ENCODE measurements at places on chromosomes 13 and 19.

- no peak for DNase-seq
These were observed 48.3 kb downstream of the LATS2 start for GRCh38 chr13:21012841-21013681.

DNA sequence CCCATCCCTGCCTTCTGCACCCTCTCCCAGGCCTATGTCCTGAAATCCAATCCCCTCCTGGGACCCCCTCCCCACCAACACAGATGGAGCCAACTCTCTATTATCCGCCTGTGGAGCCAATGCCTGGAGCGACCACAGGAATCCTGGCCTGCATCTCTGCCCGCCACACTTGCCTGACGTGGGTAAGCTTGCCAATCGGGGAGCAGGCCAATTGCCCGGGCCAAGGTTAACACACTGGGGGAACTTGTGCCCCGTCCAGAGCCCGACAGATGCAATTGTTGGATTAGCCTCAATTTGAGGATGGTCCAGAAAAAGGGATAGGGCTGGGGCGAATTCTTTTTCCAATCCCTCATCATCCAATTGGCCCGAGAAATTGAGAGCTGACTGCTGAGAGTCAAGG, 5.9 kb downstream of the WIZ start:
- DNase-seq = no peak

- DNase-seq = no peak
These were observed 14.7 kb upstream of the B3GLCT start for GRCh38 chr13:31184981-31185645.

- no peak for DNase-seq
These were observed 4.1 kb upstream of the TLE6 start for GRCh38 chr19:2973229-2973628.

DNA sequence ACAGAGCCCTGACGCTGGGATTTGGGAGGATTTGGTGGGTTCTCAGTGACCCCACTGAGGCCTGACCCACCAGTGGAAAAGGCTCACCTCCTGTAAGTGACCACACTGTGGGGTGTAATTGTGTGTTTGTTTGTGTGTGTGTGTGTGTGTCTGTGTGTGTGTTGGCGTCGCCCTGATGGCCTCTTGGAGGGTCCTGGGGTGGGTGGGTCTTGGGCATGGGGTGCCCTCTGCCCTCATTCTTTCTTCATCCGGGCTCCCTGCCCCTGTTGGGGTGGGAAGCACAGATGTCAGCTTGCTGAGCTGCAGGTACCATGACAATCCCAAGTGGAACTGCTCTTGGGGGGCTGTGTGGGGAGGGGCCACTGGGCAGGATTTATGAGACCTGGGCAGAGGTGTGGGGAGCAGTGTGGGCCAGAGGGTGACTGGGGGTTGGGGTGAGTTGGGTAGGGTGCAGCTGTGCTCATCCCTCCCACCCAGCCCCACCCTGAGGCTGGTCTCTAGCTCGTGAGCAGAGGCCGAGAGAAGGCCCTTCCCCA, 22.8 kb downstream of the WTIP start:
- DNase-seq = no peak

DNA sequence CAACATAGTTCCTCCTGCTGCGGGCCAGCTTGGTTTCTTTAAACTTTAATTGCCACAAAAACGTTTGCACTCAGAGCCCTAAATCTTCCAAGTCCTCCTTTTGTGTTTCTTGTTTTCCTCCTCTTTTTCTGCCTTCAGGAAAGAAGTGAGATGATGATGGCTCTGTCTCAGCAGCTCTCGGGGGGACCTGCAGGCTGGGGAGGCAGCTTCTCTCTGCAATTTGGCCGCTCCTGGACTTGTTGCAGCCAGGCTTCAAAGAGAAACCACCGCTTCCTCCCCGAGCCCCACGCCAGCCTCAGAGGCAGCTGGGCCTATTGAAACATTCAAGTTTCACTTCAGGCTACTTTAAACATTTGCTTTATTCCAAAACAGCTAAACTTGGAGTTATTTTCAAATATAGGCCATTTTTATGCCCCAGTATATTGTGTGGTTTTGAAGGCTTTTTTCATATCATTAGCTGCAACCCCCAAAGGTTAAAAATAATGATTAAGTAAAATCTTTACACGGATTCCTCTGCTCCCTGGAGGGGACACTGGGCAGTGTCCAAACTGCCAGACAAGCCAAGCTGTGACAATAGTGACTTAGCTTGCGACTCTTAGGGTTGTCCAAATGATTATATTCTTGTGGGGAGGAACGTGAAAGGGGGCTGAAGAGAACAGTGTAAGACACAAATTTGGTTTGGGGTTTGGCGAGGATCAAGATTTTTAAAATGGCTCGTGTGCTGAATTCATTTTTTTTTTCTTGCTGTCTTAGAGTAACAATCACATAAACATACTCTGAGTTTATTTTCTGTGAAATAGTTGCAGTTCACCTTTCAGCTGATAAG, 330.8 kb downstream of the DLEU7 start:
- DNase-seq = no peak

GRCh38 chr13:45411221-45411620, 7.0 kb downstream of the SLC25A30 start:
- no peak for DNase-seq

GRCh38 chr19:23909222-23909621, 5.5 kb upstream of the ZNF726 start:
- no peak for DNase-seq

DNA sequence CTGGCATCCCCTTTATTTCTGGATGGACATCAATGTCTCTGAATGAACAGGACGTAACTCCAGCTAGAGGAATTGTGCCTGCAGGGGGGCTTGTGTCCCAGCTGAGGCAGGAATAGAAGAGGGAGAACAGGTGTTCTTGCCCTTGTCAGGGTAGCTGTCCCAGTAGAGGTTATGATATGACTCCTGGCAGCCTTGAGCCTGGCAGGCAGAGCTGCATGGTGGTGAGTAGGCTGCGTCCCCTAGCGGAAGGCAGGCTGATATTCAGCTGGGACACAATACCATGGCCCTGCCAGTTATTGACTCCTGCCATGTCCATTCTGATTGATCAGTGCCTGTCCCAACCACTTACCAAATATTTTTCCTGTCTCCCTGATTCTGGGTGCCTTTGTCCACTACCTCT, 197.2 kb downstream of the RAP2A start:
- no peak for DNase-seq

DNA sequence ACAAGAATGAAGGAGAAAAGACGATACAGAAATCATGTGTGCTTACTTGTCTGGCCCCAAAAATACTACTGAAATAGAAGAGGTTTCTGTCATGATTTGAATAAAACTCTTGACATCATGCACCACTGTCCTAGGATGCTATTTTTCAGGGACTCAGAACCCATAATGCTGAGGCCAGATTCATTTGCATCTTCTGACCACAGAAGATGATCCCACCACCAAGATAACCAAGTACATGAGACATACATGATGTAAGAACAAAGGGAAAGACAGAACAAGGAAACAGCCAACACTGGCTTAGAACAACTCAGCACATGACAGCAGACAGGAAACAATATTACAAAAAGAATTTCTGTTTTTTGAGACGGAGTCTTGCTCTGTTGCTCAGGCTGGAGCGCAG, 2.5 kb downstream of the ZNF552 start:
- no peak for DNase-seq

DNA sequence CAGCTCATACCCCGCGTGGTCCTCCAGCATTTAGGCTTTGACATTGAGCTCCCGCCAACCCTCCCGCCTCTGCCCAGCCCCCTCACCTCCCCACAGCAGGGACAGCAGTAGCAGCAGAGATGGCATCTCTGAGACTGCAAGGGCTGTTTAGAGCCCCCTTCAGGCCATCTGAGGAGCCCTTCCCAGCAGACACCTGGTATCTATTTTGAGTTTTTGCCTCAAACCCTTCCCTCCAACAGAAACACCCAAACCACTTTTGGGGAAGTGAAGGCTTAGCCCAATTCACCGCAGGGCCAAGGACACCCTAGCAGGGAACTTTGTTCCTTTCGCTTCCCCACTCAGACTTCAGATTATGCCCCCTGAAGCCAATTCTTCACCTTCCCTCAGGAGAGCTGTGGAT, 6.3 kb upstream of the ZNF175 start:
- DNase-seq = no peak

- DNase-seq = no peak
These were observed 1.5 kb downstream of the KCNN4 start for GRCh38 chr19:43779147-43779819.

GRCh38 chr19:44597131-44597491, 16.3 kb upstream of the IGSF23 start:
- no peak for DNase-seq

DNA sequence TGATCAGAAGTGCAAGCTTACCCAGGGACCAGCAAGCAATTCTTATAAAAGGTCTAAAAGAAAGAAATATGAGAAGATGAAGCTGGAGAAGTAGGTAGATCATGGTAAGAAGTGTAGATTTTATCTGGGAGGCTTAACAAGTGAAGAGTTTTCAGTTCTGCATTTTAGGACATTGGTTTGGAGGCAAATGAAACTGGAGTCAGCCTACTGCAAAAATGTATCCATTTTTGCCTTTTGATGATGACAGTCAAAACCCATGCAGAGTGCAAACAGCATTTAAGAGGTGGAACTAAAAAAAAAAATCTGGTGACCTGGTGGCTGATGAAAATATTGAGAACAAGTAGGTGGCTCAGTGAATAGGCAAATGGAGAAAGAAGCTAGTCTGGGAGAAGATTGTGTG, 216.9 kb downstream of the DNAJC15 start:
- no peak for DNase-seq

DNA sequence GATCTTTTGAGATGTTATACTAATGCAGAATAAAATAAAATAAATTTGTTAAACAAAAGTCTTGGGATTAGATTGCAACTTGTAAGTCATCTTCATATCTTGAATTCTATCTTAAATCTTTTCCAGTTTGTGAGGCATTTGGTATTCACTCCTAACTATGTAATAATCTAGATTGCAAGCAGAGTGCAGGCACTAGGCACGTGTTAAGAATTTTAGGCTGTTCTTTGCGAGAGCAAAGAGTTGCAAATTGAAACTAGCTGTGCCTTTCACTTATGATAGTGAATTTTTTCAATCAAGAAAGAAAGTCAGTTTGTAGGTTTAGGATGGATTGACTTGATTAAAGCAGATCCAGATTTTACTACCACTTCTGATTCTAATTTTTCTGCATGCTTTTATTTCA, 264.1 kb upstream of the SPRY2 start:
- no peak for DNase-seq

DNA sequence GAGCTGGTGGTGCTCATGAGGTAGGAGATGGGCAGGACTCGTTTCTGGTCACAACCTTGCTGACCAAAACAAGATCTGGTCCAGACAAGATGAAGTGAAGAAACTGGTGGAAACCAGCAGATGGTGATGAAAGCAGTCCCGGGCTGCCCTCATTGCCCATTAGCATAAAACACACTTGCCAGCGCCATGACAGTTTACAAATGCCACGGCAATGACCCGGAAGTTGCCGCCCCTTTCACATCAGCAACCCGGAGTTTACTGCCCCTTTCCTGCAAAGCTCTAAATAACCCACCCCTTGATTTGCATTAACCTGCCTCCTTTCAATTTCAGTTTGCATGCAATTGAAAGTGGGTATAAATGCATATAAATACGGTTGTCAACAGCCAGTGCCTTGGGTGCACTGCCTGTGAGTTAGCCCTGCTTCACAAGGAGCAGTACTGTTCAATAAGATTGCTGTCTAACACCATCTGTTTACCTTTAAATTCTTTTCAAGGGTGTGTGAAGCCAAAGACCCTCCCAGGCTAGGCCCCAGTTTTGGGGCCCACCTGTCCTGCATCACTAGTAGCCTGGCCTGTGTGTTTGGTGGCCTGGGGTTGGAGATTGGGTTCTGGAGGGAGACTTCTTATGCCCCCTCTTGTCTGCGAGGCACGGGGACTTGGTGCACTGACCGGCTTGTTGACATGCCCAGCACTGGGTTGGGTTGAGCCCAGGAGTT, 38.8 kb downstream of the CHST8 start:
- no peak for DNase-seq

DNA sequence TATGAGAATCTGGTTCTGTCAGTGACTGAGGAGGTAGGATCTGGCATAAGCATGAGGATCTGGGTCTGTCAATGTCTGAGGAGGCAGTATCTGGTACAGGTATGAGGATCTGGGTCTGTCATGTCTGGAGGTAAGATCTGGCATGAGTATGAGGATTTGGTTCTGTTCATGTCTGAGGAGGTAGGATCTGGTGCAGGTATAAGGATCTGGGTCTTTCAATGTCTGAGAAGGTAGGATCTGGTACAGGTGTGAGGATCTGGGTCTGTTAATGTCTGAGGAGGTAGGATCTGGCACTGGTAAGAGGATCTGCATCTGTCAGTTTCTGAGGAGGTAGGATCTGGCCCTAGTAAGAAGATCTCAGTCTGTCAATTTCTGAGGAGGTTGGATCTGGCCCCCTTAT, 12.4 kb upstream of the PDCD2L start:
- DNase-seq = no peak

Data from NCI-H774 (cell line).